ENCODE measurements at places on chromosomes 4 and X.

DNA sequence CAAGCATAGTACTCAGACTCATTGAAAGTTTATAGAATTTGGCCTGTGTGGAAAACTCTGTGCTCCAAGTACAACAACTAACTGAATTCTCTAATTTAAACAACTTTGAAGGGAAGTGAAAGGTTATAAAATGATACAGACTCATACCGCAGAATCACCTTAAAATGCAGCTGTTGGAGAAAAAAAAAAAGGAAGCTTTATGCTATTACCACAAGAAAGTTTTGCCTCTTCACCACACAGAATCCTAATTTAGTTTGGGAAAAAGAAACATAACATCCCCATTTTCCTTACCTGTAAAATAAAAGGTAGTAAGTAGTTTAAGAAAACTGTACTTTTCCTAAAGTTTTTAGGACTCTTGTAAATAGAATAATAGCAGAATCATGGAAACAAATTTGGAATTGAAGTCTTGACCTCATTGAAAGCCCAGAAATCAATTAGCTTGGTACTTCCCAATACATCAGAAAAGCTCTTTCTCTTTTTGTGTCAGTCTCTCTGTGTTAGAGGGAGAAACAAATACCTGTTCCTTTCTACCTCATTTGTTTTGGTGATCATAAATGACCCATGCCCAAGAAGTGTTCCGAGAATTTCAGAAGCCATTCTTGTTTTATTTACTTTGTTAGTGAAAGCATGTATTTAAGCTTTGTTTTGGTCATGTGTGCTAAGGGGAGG is 78.8 kb downstream of the NFKB1 start:
- DNase-seq: no peak

GRCh38 chr4:89158884-89159503 is 47.7 kb downstream of the TIGD2 start:
- no peak for DNase-seq

DNA sequence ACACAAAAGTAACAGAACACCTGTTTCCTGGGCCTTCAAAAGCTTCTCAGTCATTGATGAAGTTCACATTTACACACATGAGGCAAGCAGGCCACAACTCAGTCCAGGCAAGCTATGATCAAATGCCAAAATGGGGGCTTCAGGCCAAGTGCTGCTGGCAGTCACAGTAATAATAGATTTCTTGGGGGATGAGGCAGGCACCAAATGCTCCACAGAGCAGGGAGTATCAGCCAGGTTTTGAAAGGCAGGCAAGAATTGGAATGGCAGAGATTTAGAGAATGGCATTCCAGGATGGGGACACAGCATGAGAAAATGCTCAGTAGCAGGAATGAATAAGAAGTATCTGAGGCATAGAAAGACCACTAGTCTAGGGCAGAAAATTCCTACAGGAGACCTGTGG is 52.8 kb downstream of the GRIA3 start:
- DNase-seq: no peak

- DNase-seq: no peak
These were observed 2325.2 kb downstream of the PCDH7 start for GRCh38 chr4:33045334-33045733.

GRCh38 chr4:158020176-158020575 is 152.6 kb downstream of the GASK1B start:
- no peak for DNase-seq

GRCh38 chr4:140955641-140956040 is 177.6 kb downstream of the RNF150 start:
- DNase-seq: no peak

All from activated CD8-positive, alpha-beta memory T cell treated with anti-CD3 and anti-CD28 coated beads for 4 hours (primary cell).